ENCODE measurements at places on chromosomes 11 and 22.

- peak; percentile 91 for DNase-seq
Observed at GRCh38 chr22:41478891-41479521, 10.1 kb downstream of the ACO2 start.

GRCh38 chr11:108786281-108786990 lies 121.6 kb downstream of the DDX10 start:
- no peak for DNase-seq

DNA sequence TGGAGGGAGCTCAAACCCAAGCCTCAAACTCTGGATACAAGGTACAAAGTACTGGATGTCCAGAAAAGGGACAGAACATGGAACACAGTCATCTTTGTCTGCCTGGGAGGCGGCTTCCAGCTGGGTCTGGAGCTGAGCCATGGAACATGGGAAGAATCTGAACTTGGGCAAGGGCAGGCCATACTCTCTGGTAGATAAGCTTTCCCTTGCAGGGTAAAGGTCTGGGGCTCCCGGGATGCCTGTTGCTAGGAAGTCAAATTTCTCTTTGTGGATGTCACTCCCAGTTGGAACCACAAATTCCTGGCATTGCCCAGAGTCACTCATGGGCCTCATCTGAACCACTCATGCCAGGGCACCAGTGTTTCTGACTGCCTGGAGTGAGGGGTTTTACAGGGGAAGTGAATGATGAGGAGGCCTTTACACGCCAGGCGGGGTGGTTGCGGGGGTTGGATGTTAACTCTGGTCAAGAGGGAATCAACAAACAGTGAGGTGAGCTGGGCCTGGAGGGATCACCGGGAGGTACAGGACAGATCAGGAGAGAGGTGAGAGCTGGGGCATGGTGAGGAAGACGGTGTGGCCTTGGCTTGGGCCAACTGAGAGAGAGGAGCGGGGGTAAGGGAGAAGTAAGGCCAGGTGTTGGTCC lies 5.7 kb downstream of the FTH1 start:
- DNase-seq, result no peak

GRCh38 chr22:41822317-41823057 lies 10.4 kb upstream of the SREBF2 start:
- DNase-seq, result peak; percentile 33

DNA sequence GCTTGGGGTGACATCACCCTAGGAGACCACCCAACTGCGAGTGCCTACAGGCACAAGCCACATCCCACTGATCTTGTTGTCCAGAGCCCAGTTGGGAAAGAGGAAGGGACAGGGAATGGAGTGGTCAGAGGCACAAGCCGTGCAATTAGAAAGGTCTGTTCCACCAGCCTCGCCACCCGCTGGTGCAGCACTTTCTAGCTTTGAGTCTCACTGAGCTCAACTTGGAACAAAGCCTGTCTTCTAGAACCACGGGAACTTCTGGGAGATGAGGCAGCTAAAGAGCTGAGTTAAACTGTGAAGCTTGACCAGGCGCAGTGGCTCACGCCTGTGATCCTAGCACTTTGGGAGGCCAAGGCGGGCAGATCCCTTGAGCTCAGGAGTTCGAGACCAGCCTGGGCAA lies 29.3 kb downstream of the TPBGL start:
- no peak for DNase-seq

- no peak for DNase-seq
Observed at GRCh38 chr11:134374171-134374570, 37.9 kb downstream of the B3GAT1 start.

- no peak for DNase-seq
Observed at GRCh38 chr11:29361369-29361768, 655.5 kb downstream of the KCNA4 start.

GRCh38 chr11:127027000-127027399 lies 26.4 kb upstream of the KIRREL3 start:
- DNase-seq, result no peak

All from inflammatory macrophage (primary cell).